ENCODE measurements at places on chromosomes 13 and 19.

DNA sequence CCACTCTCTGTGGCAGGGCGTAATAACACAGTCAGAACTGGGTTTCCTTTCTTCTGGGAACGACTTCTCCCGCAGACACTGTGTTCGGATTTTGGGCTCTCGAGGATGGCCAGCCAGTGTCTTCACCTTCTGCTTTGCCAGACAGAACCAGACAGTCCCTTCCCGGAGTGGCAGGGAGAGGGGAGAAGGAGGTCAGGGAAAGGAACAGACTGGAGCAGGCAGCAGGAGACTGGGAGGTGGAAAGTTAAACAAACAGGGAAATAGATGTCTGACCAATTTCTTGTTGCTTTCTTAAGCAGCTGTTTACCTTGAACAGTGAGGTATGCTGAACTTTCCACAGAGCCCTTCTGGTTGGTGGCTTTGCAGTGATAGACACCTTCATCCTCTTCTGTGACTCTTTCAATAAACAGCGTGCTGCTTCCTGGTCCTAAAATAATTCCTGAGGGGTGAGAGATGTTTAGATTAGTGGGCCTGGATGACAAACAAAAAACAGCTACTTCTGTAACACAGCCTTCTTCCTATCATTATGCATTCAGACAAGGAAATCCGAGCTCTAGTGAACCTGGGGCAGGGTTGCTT, 137.6 kb downstream of the FLT1 start:
- ATAC-seq, result no peak

DNA sequence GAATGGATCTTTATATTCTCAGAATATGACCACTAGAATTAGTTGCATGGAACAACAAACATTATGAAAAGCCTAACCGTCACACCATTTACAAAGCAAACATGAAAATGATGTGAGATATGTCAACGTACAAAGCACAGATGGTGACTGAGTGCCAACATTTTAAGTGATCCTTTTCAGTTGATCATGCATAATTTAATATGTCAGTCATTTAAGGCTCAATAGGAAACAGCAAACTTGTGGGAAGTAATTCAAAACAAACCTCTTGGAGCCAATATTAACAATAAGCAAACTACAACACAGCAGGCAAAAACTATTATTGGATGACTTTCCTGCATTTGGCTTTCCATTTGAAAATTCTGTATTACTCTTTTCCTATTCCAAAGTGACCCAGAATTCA, 277.6 kb downstream of the SLITRK6 start:
- no peak for ATAC-seq

GRCh38 chr13:27293873-27294515, 23.4 kb downstream of the RASL11A start:
- ATAC-seq, result no peak

DNA sequence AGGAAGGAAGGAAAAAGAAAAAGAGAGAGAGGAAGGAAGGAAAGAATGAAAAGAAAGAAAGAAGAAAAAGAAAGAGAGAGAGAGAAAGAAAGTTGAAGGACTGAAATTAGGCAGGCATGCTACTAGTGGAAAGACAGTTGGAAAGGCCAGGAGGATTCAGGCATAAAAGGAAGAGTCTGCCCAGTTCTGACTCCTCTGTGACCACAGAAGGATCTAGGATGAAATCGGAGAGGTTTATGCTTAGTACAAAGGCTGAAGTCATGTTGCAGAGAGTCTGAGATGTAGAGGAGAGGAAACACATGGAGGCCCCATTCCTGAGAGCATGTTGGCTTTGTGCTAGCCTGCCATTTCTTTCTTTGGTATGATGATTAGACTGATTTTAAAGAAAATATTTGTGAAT, 246.5 kb upstream of the ARGLU1 start:
- no peak for ATAC-seq

- ATAC-seq, result no peak
Observed at GRCh38 chr13:22648320-22648801, 532.4 kb upstream of the SGCG start.

GRCh38 chr19:5150902-5151741, 182.2 kb downstream of the KDM4B start:
- no peak for ATAC-seq

DNA sequence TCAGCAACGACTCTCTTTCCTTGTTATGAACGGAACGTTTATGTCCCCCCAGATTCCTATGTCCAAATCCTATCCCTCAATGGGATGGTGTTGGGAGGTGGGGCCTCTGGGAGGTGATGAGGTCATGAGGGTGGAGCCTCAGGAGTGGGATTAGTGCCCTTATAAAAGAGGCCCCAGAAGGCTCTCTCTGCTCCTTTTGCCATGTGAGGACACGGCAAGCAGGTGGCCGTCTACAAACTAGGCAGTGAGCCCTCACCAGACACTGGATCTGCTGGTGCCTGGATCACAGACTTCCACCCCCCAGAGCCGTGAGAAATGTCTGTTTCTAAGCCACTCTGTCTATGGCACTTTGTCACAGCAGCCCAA, 53.2 kb downstream of the EPS15L1 start:
- ATAC-seq, result no peak

- ATAC-seq, result no peak
Observed at GRCh38 chr19:4971424-4971793, 2.5 kb downstream of the KDM4B start.

Data from SK-N-SH treated with all-trans-retinoic acid at 6 μM for 48 hours (cell line).